NCI-H1048 (cell line): ENCODE measurements at places on chromosomes 2 and 18.

DNA sequence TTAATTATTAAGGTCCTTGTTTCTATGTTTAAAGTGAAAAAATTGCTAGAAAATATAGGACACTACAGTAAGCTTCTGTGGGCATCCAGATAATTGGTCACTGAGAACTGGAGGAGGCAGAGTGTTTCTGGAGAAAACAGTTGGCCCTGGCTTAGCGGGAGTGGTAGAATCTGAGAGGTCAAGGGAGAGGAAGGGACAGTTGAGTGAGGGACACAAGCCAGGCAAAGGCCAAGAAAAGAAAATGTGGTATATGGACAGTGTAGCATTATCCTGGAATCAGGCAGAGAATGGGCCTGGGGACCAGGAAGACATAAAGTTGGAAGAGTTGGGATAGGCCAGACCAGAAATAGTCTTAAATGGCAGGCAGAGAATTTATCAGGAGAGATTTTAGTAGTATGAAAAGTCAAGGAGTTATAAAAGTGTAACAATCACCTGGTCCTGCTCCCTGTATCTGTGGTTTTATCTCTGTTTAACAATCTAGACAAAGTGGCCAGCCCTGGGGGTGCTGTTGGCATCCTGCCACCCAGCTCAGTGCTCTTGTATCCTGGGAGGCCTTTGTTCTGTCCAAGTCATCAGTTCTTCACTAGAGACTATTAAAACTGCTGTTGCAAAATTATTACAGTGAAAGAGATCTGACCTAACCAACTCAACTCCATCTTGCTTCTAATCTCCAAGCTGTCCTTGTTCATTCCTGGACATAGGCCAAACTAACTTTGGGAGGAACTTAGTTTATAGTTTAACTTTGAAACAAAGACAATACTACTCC, 15.4 kb upstream of the MSGN1 start:
- DNase-seq: no peak

DNA sequence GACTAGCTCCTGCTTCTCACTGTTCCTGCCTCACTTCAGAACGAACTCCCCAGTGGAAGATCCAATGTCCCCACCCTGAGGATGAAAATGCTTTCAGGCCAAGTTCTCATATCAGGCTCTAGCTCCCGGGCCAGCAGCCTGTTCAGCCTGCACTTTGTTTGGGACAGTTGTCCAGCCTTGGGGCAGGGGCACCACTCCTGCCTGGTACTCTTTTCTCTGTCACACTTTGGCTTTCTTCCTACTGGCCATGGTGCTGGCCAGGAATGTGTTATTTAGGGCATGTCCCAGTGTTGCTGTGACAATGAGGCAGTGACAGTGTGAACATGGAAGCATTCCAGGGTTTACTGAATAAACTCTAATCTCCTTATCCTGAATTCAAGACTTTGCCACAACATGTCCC, 154.1 kb downstream of the GALNT14 start:
- DNase-seq: no peak

- no peak for DNase-seq
Observed at GRCh38 chr2:20048488-20049448, 2.7 kb downstream of the LAPTM4A start.

GRCh38 chr2:70886541-70886987, 49.1 kb upstream of the ATP6V1B1 start:
- DNase-seq: no peak

- DNase-seq: no peak
Observed at GRCh38 chr18:49648811-49649210, 87.0 kb downstream of the LIPG start.

DNA sequence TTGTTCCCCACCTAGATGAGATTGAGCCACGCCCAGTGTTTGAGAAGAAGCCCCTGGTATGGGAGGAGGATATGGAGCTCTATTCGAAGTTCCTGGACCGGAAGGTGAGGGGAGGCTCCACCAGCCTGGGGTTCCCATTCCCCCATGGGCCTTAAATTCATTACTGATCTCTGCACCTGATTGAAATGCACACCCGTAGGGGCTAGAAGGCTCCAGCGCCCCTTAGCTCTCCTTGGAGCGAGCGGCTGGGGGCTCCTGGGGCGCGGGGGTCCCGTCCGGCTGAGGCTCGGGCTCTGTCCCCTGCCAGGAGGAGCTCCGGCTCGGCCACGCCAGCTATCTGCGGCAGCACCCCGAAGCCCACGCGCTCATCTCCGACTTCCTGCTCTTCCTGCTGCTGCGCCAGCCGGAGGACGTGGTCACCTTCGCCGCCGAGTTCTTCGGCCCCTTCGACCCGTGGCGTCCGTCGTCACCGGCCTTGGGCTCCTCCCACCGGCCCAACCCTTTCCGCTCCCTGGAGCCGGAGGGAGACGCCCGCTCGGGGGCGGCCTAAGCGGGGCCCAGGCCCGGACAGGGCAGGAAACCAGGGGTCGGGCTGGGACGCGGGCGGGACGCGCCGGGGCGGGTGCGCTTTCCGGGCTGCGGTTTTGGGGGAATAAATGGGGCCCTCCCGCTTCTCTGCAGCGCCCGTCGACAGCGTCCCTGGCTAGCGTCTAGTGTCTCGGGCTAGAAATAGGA, 10.9 kb downstream of the CATIP start:
- DNase-seq: no peak

DNA sequence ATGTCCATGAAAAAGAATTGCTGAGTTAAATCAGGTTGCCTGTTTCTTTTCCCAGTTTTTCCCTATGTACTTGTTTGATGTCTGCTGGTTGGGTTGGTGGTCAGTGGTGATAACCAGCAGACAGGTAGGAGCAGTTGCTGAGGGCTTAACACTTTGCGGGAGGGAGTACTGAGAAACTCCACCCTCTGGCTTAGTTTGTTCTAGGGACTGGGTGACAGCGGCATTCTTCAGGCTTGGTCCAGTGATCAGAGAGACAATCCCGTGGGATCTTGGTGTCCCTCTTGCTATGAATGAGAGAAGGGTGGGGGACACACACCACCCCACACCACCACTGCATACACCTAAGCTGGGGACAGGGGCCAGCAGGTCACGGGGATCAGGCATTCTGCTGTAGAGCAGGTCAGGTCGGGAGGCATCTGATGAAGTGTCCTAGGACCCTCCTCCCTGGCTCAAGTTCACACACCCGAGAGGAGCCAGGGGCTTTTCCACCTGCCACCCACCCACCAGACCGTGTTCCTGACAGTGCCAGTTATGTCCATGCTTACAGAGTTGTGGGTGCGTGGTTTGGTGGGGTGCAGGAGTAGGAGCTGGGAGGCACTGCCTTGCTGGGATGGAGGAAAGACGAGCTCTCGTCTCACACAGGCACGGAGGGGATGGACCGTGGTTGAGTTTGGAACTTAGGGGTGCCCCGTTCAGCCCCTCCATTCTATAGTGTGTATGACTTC, 21.3 kb upstream of the ALLC start:
- DNase-seq: no peak

- no peak for DNase-seq
Observed at GRCh38 chr2:105744091-105744908, 412 bp upstream of the NCK2 start.

DNA sequence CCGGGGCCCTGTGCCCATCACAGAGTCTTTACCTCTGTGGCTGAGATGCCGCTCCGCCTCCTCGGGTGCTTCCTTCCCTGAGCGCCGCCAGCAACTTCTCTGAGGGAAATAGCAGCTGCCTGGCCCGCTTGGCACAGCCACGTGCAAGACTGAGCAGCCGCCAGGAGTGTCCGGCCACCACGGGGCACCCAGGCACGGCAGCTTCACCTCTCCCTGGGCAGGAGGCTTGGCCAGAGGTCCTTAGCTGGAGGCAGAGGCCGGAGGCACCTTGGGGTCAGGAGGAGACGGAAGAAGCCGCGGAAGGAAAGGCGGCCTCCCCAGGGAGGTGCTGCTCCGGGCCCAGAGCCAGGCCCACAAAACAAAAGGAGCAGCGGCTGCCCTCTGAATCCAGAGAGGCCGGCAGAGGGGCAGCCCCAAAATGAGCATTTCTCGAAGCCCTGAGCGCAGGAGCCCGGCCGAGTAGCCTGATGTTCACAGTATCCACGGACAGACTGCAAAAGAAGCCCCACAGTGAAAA, 6.0 kb upstream of the LIMS2 start:
- no peak for DNase-seq

DNA sequence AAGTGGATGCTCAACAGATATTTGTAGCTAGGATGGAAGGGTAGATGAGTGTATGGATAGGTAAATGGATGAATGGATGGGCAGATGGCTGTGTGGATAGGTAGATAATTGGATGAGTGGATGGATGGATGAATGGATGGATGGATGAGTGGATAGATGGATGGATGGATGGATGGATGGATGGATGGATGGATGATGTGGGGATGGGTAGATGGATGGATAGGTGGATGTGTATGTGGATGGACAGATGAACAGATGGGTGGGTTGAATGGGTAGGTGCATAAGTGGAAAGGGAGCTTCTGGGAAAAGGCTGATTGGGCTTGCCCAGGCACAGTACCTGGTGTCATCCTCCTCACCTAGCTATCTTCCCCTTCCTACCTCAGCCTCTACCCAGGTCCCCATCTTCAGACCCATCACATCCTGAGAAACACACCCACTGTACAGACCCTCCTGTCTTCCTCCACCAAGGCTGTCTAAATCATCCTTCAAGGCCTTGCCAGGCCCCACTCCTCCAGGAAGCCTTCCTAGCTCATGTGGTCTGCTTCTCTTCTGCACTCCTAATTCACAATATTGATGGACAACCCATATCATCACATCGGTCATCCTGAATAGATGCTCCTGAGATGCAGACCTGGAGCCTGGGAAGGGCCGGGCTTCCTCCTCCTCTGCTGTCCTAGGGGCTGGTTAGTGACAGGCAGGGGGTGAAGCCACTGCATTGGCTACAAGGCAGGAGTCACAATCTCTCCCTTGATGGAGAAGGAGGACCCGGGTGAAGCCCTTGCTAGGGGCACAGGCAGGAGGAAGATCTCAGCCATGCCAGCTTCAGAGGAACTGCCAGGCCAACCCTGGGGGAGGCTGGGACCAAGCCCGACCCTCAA, 49.4 kb downstream of the SMAD7 start:
- DNase-seq: no peak

DNA sequence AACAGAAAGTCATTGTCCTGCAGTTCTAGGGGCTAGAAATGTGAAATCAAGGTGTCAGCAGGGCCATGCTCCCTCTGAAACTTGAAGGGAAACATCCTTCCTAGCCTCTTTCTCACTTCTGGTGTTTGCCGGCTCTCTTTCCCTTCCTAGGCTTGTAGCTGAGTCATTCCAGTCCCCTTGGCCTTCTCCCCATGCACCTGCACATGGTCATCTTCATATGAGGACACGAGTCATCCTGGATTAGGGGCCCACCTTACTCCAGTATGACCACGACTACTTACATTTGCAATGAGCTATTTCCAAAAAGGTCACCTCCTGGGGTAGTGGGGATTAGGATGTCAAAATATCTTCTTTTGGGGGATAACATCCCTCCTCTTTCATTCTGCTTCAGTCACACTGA, 168.5 kb upstream of the CXCR4 start:
- no peak for DNase-seq

DNA sequence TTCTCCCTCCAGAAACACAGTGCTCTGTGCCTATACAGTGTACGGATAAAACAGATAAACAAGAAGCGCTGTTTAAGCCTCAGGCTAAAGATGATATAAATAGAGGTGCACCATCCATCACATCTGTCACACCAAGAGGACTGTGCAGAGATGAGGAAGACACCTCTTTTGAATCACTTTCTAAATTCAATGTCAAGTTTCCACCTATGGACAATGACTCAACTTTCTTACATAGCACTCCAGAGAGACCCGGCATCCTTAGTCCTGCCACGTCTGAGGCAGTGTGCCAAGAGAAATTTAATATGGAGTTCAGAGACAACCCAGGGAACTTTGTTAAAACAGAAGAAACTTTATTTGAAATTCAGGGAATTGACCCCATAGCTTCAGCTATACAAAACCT, 70.7 kb downstream of the TANK start:
- DNase-seq: no peak

- DNase-seq: no peak
Observed at GRCh38 chr2:113124181-113124961, 3.0 kb upstream of the IL1RN start.

- DNase-seq: no peak
Observed at GRCh38 chr2:130300258-130300969, 42.3 kb upstream of the IMP4 start.

GRCh38 chr2:197606180-197606579, 69.2 kb downstream of the RFTN2 start:
- no peak for DNase-seq

- no peak for DNase-seq
Observed at GRCh38 chr2:63436488-63436887, 151.8 kb downstream of the WDPCP start.

DNA sequence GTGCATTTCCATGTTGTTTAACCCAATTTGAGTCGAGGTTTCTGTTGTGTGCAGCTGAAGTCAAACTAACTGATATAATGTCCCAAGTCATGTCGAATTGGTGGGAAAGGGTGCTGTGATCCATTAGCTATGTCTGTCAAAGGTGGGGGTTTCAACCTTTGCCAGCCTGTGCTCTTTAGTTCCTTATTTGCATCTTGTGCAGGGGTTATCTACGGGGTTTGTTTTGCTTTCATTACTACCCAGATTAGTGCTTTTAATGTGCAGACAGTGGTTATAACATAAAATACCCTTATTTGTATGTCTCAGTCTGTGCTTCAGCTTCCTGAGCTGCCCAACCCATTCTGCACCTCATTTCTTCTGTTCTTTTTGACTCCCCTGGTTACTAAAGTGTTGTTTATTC, 271.9 kb upstream of the CXCR4 start:
- DNase-seq: no peak

DNA sequence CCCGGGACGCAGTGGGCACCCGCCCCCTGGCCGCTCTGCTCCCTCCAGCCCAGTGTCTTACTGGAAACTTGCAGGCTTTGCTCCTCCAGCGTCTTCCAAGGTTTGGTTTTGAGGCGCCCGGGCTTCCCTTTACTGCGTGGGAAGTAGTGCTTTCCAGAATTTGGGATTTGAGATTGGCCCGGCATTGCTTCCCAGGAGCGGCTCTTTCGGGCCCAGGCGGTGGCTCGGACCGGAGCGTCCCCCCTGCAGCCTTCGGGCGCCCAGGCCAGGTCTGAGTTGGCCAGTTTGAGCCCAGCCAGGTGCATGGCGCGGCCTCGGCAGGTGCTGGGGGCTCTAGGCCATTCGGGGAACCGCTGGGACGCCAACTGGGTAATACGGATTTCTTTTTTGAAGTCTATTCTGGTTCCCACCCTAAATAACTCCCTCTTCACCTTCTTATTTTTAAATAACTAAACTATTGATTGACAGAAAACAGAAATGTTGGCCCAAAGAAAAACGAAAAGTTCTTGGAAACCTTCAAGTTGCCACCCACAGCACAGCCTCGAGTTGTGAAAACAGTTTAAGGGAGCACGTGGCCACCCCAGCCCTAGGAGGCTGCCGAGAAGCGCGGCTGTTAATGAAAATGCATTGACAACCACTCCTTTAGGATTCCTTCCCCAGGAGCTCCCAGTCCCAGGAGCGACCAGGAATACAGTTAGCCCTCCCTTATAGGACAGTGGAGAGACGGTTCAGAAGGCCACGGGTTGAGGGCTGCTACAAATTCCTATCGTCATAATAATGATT, 766 bp downstream of the SNTG2 start:
- DNase-seq: no peak

- no peak for DNase-seq
Observed at GRCh38 chr2:51413726-51414125, 381.8 kb upstream of the NRXN1 start.
